ACHN (cell line): ENCODE measurements at places on chromosomes 7 and 10.

DNA sequence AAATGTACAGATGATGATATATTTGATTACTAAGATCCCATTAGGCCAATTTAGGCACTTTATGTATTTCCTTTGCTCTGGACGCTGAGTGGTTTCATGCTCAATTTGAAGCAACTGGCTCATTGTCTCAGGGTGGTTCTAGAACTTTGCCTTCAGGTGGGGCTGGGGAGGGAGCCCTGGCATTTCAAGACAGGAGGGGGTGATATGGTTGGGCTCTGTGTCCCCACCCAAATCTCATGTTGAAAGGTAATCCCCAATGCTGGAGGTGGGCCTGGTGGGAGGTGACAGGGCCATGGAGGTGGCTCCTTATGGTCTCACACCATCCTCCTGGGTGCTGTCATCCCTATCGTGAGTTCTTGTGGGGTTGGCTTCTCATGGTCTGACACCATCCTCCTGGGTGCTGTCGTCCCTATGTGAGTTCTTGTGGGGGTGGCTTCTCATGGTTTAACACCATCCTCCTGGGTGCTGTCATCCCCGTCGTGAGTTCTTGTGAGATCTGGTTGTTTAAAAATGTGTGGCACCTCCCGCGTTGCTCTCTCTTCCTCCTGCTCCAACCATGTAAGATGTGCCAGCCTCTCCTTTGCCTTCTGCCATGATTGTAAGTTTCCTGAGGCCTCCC is 151.5 kb upstream of the KLF6 start:
- no peak for DNase-seq

DNA sequence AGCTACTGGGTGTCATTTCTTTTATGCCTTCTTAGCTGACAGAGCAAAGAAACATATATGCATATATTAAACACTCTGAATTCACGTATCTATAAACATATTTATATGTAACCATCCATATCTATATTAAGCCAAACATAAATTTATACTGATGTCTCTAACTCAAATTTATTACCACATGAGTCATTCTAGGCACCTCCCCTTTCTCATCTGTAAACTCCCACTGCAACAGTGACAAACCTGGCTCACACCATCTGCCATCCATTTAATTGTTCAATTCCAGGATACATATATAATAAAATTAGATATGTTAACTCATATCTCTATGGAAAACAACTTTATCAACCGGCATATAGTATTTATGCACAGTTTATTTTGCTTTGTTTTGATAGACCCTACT is 722.3 kb downstream of the SORCS1 start:
- DNase-seq, result no peak

DNA sequence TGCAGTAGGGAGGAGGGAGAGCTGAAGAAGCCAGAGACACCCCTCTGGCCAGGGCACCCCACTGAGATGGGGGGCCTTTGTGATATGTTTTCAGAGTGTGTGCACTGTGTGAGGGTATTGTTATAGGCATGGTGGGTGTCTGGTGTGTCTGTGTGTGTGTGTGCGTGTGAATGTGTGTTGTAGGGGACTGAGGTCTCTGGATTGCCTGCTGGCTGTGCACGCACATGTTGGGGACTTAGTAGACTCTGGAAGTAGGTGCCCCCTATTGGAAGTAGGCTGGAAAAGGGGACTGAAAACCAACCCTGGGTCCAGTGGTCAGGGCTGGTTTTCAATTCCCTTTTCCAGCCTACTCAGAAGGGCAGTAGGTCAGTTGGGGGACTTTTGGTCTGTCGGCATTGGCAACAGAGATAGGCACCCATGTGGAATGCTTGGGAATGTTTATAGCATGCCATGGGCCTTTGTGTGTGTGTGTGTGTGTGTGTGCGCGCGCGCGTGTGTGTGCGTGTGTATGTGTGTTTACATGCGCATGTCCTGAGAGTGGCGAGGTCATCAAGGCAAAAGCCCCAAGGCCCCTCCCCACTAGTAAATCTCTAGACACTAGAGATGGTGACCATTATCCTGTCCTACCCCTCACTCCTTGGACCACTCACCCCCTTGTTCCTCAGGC is 78.8 kb downstream of the HIF1AN start:
- no peak for DNase-seq

DNA sequence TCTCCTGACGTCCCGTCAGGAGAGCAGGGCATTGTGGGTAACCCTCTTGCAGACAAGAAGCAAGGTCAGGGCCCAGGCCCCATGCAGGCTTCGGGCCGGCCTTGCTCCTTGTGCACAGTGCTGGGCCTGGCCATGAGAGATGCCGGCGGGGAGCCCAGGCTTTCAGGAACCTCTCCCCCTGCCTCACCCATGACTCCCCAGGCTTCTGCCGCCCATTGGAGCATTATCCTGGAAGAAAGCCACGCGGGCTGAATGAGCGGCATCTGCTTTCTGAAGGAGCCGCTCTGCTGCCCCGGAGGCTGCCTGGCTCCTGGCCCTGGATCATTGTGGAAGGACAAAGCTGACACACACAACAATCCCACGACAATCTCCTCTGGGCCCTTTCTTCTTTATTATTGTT is 233.5 kb downstream of the TCF7L2 start:
- no peak for DNase-seq

- DNase-seq, result peak; percentile 40
These were observed 660 bp downstream of the SUV39H2 start for GRCh38 chr10:14879124-14879927.

DNA sequence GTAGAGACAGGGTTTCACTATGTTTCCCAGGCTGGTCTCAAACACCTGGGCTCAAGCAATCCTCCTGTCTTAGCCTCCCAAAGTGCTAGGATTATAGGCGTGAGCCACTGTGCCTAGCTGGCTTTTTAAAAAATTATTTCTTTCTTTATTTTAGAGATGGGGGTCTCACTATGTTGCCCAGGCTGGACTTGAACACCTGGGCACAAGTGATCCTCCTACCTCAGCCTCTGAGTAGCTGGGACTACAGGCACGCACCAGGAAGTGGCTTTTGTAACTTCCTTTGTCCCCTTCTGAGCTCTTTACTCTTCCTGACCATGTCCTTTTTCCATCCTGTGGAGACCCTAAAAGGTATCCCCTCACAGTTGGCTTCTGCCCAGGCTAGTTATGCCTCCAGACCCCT is 2.1 kb upstream of the MYOZ1 start:
- no peak for DNase-seq

GRCh38 chr7:98211221-98211675 is at the start of gene BHLHA15:
BHLHA15 (plus strand) TSS chr7:98211439; CDS start chr7:98212310, 871 bp downstream.
- peak; percentile 46 for DNase-seq

DNA sequence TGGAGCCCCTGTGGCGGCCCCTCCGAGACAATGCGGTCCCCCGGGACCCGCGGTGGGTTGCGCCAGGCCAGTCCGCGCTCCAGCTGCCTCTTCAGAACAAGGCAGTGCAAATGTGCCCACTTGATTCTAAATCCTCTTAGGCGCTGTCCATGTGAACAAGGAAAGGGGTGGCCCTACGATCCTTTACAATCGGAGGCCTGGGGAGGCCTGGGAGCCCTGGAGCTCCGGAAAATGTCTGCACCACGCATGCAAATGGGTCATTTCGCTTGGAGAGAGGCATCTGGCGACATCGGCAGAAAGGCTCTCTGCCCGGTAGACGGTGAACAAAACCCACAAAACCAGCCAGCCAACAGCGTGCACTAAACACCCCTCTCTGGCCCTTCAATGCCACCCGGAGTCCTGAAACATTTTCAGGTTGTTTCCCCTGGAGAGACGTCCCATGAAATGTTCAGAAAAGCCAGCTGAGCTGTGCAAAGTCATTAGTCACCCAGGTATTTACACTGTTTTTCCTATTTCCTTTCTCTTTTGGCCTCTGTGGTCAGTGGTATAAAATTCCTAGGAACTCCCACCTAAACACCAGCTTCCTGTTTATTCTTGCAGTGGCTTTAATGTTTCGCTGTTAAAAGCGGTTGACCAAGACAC is 102.8 kb upstream of the ZNF438 start:
- no peak for DNase-seq

DNA sequence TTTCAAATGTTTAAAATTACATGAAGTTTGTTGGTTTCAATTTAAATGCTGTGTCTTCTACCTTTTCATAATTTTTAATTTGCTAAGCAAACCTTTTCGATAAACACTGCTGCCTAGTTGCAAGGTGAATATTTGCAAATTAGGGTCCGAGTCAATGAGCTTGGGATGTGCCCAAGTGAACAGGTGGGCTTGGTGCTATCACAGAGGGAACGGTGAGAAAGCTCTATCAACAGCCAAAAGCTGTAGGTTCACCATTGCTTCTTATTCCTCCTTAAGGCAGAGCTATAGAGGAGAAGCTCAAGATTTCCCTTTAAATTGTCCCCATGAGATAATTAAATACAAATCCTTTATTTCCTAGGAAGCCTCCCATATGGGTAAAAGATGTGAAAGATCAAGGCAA is 245.3 kb upstream of the CELF2 start:
- DNase-seq, result no peak

DNA sequence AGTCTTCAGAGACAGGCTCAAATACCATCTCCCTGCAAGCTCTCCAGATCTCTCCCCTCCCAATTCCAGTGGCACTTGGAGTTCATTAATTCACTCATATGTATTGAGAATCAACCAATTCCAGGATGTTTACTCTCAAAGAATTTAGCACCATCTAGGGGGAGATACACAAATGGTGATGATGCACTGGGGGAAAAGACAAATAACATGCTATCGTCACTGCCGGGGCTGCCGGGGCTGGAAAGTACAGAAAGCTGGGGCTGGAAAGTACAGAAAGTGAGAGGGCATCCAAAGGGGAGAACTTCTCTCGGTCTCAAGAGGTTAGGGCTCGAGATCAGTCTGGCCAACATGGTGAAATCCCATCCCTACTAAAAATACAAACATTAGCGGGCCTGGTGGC is 118.7 kb downstream of the MKX start:
- DNase-seq, result no peak

DNA sequence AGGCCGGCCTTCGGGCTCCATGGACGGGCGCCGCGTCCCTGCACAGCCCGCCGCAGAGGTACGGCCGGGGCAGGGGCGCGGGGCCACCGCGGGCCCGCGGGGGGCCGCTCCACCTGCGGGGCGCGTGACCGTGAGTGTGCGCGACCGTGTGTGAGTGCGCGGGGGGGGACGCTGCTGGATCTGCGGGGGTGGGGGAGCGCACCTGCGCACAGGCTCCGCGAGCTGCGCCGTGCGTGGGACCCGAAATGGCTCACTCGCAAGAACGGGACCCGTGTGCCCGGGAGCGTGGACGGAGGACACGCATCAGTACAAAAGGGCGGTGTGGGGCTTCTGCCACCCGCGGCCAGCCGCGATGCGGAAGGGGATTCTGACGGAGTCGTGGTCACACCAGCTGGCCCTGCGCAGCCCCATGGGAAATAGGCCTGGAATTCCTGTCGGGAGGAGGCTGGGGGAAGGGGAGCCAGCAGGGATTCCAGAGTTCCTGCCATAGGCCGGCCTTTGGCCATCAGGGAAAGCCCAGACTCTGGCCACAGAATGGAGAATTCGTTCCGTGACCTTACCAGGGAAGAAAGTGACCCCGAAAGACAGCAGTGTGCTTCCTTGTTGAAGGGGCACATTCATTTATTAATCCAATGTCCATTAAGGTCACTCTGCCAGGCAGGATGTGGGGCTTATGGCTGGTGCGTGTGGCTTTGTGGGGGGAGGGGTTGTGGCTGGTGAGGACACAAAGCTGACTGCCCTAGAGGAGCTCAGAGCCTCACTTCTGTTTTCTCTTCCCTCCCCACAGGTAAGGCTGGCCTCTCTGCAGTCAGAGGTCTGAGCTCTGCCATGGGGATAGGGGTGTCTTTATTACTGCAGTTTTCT is 494 bp downstream of the REPIN1 start:
- peak; percentile 94 for DNase-seq

- DNase-seq, result no peak
These were observed 146.5 kb downstream of the MAPK8 start for GRCh38 chr10:48452879-48453412.

GRCh38 chr7:106893591-106893990 is 28.5 kb downstream of the PIK3CG start:
- no peak for DNase-seq

DNA sequence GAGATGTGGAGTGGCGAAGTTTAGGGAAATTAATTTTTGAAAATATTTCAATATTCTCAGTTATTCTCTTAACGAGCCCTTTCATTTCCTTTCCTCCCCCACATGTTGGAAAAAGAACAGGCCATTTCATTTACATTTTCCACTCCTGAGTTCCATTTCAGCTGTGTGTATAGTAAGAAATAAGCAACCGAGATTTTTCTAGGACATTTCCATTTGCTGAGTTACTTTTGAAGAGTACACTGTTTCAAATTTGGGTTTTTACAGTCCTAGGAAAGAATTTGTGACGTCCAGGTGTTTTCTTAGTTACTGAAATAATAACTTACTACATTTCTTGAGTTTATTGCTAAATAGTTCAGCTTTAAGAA is 1.2 kb downstream of the SEPTIN7 start:
- DNase-seq, result no peak
